ENCODE measurements at places on chromosomes 3 and 15. TPM values are rescaled to one million over a fixed set of nuclear protein-coding genes. Genes with fewer than 3 reads are reported as not detected.

Gene TLR9
- total RNA-seq: 2.3 TPM

Gene MST1R
- 1.3 TPM for total RNA-seq

Gene ABHD6
- total RNA-seq: 7.2 TPM

Gene TM4SF1
- total RNA-seq: not detected

Gene TRPC1
- total RNA-seq: 8.8 TPM

Gene POLQ
- 0.28 TPM for total RNA-seq

Gene NEO1
- total RNA-seq: 11.3 TPM

Gene TCF12
- 78.5 TPM for total RNA-seq

- no peak for DNase-seq
Observed at GRCh38 chr15:90062462-90062932, 39.8 kb downstream of the IDH2 start.

DNA sequence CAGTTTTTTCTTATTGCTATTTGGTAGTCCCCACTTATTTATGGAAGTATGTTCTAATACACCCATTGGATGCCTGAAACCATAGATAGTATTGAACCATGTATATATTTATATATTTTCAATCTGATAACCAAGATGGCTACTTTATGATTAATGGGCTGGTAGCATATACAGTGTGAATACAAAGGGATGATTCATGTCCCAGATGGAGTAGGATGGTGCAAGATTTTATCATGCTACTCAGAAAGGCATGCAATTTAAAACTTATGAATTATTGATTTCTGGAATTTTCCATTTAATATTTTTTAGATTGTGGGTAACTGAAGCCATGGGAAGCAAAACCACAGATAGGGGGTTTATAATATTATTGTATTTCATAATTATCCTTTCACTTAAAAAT, 35.2 kb downstream of the AP4E1 start:
- no peak for DNase-seq

GRCh38 chr15:98635848-98636247, 12.5 kb upstream of the IGF1R start:
- no peak for DNase-seq

DNA sequence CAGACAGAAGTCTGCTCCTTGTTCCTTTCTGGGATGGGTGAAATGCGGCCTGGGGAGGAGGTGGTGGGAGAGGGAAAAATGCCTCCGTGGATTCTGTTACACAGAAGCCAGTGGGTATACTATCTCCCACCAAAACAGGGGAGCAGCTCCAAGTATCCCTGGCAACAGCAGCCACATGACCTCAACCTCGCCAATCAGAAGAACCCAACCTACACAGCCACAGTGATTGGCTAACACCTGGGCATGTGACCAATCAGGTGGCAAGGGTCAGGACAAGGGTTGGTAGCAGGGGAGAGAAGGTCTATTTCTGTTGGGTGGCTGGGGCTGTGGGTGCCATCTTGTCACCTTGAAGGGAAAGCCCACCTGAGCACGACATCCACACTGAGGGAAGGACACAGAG, 9.1 kb upstream of the ACAD9 start:
- DNase-seq: no peak

- DNase-seq: no peak
Observed at GRCh38 chr3:62011666-62012065, 361.7 kb downstream of the FEZF2 start.

DNA sequence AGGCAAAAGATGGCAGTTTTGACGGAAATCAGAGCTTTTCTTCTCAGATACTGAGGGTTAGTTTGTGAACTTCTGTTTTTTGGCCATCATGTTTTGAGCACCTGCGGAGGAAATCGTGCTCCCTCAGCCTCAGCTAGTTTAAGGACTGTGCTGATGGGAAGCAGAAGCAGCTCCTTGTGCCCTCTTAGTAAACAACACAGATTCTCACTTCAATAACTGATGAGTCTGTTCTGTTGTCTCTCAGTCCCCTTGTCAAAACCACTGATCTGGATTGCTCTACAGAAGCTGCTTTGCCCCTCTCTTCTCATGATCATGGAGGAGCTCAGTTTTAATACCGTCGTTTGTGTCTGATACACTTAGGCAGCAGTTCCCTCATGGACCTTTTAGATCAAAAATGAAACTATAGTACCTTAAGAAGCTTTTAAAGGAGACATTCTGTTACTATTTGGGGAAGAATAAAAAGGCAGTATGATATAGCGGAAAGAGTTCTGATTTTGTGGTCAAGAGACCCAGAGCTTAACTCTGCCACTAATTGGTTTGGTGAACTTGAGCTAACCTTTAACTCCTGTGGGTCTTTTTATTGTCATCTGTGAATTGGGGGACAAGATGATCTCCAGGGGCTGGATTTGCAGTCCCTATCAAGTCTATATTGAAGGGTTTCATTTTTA, 152.6 kb downstream of the BBX start:
- DNase-seq: no peak

DNA sequence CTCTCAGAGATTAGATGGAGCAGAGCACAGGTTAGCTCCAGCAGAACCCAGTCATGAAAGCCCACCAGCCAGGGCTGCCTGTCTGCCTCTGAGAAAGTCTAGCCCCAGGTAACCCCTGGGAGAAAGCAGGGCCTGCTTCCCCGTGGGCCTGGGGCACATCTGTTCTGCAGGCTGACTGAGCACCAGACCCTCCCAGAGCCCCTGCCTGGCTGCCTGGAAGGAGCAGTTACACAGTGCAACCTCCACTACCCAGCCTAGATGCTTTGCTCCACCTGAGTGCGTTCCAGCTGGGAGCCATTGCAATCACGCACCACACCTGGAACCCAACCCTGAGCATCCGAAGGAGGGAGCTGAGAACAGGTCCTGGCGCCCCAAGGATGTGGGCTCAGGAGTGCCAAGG, 24.7 kb upstream of the OR5K4 start:
- DNase-seq: no peak

DNA sequence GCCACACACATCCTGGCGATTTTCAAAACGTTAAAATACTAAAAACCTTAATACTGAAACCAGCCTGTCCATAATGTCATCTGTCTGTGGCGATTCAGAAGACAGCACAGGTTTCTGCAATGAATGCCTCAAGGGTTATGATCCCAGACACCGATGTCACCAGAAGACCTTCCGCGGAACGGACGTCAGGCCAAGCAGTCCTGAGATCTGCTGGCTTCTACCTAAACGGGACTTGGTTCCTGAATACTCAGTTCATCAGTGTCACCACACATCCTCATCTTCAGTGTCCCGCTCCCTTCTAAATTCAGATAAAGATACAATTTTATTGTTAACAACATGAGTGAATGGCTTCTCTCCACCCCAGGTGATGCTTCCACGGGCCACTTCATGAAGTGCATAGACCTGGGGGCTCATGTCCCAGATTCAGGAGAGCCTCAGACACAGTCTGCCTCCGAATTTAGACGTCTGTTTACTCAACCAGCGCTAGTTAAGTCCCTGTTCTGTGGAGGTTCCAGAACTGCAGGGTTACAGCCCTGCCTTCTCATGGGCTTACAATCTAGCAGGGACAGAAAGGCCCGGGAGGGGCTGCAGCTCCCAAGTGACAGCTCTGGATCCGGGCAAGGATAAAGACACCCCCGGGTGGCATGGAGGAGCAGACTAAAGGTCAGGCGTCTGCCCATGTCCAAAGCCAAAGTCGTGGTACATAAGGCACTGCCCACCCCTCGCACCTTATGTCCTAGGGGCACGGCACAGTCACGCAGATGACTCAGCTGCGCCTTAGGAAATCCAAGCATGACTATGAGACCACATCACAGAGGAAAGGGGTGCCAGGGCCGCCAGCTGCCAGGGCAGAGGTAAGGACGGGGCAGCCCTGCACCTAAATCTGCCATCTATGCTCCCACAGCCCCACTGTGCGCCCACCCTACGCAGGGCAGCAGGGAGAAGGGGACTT, 75.9 kb downstream of the VGLL4 start:
- DNase-seq: no peak

DNA sequence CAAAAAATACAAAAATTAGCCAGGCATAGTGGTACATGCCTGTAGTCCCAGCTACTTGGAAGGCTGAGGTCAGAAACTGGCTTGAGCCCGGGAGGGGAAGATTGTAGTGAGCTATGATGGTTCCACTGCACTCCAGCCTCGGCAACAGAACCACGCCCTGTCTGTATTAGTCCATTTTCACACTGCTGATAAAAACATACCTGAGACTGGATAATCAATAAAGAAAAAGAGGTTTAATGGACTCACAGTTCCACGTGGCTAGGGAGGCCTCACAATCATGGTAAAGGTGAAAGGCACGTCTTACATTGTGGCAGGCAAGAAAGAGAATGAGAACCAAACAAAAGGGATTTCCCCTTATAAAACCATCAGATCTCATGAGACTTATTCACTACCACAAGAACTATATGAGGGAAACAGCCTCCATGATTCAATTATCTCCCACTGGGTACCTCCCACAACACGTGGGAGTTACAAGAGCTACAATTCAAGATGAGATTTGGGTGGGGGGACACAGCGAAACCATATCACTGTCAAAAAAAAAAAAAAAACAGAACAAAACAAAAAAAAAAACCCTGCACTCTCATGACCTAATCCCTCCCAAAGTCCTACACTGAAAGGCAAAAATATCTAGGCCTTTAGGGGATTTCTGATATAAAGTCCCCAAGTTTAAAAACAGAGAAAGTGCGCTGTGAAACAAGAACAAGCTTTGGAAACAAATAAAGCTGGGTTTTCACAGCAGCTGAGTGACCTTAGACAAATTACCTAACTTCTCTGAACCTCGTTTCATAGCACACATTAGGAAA, 224.7 kb downstream of the IGSF11 start:
- DNase-seq: no peak

DNA sequence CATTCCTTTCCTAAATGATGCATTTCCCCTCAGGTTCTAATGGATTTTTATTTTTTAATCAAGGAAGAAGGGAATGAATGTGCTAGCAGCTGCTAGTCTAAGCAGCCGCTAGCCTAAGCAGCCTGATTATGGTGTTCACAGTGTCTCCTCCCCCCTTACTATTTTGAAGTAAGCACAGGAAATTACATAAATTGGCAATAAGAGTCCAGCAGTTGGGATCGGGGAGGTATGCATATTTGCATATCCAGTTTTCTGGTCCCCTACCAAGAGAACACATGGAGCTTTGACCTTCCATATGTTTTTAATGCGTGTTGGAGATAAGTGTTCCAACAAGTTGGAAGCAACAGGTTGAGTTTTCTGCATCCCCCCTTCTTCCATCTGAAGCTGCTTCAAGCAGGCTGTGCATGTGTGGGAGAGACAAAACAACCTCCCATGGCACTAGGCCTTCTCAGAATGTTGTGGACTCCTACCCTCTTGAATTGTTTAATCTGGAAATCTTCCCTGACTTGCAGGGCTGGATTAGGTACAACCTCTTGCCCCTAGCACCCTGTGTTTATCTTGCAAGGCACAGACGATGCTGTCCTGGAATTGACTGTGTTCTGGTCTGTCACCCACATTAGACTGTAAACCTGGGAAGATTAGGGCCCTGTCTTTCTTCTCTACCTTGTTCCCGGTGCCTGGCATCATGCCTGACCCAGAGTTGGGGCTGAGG, 124.8 kb upstream of the LRIG1 start:
- DNase-seq: no peak

DNA sequence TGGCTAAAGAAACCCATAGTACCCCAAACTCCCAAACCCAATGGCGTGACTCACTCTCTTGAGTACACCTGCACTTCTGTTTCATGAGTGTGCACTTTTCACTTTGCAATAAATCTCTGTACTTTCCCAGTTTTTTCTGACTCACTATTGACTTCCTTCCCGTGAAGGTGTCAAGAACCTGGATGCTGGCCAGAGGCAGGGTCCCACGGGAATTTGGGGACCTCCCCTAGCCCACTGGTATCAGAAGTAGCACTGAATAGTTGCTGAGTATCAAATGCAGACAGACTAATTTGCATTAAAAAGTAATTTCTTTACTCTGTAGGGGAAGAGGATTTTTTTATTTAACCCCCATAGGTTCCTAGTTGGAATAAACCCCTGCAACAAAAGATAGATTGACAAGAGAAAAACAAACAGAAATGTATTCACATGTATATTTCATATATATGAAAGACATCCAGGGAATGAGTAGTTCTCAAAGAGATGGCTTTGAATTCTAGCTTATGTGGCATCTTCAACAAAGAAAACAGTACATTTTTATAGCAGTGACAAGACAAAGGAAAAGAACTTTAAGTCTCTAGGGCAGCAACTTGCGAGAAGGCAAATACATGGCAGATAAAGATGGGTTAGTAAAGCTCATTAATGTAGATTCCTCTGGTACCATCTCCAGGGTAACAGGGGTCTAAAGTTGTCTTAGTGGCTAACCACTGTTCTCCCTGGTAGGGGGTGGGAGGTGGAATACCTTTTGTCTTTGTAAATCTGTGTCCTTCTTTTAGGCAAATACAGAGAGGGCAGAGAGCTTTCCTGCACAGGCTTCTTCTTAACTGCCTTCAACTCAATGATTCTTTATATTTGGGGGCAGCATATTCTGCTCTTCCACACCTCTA, 385.5 kb upstream of the PDZRN3 start:
- no peak for DNase-seq

DNA sequence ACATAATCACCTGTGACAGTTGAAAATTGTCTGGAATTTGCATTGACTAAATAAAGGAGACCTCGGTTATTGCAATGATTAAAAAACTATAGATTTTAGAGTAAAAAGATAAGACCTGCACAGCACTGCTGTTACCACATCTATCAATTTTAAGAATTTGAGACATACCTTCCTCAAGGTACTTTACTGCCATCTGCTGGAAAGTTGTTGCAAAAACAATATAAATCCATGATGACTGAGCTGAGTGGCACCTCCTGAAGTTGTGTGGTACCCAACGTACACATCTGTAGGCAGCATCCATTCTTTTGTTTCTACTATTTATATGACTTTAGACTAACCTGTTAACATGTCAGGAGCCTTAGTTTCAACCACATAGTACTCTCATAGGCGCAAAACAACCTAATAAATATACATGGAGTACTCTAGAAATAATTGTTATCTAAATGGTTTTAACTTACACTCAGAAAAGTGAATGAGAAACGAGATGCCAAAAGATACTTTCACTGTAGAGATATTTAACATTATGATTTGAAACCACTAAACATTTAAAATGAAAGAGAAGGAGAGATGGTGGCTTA, 106.7 kb downstream of the GHSR start:
- peak; percentile 63 for DNase-seq

DNA sequence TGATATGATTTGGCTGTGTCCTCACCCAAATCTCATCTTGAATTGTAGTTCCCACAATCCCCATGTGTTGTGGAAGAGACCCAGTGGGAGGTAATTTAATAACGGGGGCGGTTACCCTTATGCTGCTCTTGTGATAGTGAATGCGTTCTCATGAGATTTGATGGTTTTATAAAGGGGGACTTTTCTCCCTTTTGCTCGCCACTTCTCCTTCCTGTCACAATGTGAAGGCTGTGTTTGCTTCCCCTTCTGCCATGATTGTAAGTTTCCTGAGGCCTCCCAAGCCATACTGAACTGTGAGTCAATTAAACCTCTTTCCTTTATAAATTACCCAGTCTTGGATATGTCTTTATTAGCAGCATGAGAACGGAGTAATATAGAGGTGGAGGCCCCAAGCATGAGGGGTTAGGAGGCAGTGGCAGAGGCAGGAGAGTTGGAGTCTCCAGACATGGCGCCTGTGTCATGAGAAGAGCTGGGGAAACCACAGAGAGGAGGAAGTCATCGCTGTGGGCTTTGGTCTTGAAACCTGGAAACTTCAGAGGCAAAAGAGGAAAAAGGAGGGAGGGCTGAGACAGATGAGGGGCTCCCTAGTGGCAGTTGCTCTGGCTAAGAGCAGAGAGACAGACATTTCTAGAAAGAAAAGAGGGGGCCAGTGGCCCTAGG, 107.8 kb upstream of the VEPH1 start:
- DNase-seq: no peak
